NCI-H1417 treated with DMSO at 0.1 percent for 48 hours (cell line): ENCODE measurements at places on chromosomes 2 and 18.

- DNase-seq = no peak
These were observed 33.9 kb upstream of the GLS start for GRCh38 chr2:190846746-190847145.

DNA sequence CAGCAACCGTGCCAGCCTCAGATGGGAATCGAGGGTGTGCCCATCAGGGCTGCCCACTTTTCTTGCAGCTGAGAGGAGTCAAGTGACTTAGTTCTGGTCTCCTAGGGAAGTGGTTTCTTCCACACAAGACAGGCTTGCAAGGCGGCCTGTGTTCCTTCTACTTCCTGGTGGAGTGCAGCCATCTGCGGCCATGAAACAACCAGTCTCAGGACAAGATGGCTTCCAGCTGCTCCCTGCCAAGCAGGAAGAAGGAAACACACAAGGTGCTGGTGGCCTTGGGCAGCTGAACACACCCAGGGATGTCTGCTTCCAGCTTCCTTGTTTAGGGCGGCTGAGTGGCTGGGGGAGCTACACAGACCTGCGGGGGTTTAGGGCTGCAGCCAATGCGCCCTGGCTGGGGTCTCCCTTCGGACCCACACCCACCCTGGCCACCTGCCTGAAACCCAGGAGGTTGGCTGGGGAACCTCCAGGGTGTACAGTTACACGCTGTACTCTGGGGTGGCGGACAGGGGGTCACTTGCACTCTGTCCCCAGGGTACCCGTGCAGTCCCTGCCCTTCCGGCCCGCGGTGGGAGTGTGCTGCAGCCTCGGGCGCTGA, 34.7 kb downstream of the PTPN18 start:
- DNase-seq = no peak

DNA sequence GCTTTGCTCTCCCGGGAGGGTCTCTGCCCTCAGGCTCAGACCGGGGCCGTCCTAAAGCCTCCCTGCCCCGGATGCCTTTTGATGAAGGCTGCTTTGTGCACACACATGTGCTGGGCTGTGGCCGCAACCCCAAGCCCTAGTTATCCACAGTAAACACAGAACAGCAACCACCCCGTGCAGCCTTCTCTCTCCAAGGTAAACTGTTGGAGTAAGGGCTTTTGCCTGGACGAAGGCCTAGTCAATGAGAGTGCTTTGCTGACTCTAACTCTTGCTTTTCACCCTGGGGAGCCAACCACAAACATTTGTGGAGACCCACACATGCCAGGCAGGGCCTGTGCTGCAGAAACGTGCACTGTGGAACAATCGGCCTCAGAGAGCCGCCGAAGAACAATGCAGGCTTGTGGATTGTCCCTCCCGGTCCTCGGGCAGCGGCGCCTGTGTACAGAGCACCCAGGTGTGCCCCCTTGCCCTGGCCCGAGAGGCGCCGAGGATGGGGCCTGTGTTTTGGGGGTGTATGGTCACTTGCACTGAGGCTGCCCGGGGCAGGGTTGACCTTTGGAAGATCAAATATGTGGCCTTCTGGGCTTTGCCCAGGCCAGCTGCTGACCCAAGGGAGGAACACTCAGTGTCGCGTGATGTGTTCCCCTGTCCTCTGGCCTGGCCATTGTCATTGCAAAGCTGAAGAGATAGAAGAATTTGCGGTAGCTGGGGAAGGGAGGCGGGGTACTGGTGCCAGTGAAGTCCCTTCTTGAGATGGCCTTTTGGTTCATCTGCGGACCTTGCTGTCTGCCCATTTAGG, 37.0 kb downstream of the CTIF start:
- DNase-seq = no peak

DNA sequence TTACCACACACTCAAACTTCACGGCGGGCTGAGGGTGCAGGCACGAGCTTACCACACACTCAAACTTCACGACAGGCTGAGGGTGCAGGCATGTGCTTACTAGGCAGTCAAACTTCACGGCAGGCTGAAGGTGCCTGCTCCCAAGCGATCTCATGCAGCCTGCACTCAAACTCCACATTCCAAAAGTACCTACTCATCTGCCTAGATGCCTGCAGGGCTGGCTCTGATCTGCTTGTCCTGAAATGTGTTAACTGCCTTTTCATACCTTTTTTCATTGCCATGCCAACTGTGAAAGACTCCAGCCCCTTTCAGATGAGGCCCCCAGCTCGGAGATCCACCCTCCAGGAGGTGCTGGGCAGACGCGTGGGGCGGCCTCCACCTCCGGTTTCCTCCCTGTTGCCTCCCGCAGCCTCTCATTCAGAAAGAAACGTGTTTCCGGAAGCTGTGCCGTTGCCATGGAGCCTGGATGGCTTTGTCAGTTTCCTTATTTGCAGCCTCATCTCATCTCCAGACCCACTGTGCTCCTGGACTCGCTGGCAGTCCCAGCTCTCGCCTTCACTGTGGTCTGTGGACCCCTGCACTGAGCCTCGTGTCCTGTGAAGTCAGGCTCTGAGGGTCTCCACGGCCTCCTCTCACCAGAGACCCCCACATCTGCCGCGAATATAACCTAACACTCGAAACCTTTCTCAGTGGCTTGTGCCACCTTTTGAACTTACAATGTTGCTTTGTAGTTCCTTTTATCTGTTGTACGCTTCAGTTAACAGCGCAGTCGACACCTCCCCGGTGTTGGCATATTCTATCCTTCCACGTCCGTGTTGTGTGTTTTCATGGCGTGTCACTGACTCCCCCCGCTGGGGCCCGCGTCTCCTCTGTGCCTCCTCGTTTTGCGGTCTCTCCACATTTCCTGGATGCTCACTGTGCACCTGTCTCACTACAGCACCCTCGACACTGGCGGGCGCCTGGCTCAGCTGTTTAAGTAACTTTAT, 106.1 kb upstream of the ALKAL2 start:
- DNase-seq = peak; percentile 49

GRCh38 chr2:241417626-241418025, 61.5 kb downstream of the FARP2 start:
- peak; percentile 57 for DNase-seq

GRCh38 chr18:30271716-30272115, 770.8 kb downstream of the DSC3 start:
- no peak for DNase-seq

DNA sequence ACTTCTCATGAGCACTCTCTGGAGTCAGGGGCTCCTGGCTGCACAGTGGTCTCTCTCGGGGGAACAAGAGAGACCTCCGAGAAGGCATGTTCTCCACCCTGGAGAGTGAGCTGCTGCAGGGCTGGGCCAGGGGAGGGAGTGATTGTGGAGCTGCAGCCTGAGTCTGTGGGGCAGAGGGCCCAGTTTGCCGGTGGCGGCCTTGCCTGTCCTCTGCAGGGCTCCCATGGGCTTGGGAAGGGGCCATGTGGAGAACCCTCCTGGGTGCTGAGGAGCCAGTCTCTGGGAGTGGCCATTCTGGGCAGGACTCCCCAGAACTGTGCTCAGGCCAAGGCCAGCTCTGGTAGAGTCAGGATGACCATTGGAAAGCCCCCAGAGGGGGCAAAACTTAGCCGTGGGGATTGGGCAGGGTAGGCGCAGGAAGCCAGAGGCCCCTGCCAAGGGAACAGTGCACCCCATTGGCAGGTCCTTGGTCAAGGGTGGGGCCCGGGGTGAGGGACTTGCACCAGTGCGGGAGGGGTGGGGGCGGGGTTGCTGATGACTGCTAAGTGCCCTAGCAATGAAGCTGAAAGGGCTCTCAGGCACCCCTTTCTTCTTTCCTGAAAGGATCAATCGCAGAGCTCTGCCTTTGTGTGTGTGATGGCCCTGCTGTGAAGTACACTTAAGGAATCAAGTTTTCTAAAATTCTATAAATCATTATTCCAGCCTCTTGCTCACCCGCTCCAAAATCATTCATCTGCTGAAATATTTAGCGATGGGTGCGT, 69.7 kb upstream of the BOD1L2 start:
- no peak for DNase-seq

- no peak for DNase-seq
These were observed 135.7 kb downstream of the ARHGAP28 start for GRCh38 chr18:6865251-6865650.

DNA sequence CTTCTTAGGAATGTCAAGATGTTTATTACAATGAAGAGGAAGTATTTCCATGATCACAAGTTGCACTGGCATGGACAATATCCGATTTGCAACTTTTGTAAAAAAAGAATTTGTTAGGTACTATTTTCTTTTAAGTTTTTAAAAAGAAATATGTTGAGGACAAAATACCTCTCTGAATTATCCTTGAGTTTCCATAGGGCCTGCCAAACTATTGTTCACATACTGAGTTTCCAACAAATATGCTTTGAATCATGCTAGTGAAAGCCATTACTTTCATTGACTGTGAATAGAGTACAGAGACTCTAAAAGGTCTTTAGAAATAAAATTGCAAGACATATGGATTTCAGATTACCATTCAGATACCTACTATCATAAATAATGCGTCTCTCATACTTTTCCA, 566.1 kb downstream of the TMEM182 start:
- no peak for DNase-seq

DNA sequence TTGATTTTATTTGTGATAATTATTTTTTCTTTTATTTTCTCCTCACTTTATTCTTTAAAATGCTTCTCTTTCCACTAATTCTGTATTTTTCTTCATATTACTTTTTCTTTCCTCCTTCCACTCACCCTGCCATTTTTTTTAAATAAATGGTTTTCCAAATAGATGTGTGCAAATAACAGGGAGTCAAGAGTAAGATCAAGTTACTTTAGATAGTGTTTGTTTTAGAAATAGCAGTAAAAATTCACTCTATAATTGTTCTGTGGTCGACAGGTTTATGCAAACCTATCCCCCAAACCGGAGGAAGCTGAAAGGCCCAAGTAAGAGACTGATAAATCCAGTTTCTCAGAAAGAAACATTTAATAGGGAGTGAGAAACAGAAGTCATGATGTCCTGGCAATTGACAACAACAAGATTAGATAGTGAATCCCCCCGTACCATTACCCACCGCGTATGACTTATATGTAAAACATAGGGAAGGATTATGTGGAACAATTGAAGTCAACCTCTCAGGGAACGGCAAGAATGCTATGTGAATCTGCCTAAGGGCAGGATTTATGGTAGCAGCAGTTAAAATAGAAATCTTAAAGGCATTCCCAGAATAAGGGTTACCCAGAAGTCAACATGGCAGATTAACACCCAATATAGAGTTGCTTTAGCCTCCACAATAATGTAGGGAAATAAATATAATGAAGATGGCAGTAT, 75.5 kb downstream of the KYNU start:
- no peak for DNase-seq

DNA sequence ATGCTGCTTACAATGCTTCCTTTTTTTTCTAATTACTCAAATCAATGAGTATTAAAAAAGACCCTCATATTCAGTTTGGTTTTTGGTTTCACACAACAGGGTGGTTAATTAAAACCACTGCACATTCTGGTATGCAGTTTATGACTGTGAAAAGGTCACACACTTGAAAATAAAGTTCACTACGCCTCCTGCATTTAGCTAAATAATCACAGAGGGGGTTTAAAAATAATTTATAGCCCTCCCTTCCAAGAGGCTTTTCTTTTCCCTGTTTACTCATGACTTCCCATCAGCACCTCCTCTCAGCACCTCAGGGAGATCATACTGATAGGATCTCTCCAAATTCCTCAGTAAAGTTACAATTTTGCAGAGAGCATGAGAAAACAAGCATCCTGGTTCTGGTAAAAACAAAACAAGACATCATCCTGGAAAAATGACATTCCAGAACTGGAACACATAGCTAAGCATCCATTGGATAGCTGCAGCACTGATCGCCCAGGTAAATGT, 129.5 kb upstream of the TMEM200C start:
- DNase-seq = no peak

DNA sequence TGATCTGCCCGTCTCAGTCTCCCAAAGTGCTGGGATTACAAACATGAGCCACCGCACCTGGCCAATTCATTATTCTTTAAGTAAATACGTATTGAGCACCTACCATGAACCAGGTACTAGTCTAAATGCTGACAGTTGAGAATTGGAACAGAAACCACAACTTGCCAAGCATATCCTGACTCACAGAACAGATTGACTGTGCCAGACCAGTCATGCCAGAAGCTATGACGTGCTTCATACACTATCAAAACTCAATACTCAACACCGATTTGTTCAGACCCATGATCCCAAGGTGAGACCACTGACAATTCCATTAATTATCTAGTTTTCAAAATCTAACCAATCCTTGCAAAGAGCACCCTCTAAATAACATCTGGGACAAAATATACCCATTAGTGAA, 148.6 kb downstream of the B3GNT2 start:
- DNase-seq = no peak

DNA sequence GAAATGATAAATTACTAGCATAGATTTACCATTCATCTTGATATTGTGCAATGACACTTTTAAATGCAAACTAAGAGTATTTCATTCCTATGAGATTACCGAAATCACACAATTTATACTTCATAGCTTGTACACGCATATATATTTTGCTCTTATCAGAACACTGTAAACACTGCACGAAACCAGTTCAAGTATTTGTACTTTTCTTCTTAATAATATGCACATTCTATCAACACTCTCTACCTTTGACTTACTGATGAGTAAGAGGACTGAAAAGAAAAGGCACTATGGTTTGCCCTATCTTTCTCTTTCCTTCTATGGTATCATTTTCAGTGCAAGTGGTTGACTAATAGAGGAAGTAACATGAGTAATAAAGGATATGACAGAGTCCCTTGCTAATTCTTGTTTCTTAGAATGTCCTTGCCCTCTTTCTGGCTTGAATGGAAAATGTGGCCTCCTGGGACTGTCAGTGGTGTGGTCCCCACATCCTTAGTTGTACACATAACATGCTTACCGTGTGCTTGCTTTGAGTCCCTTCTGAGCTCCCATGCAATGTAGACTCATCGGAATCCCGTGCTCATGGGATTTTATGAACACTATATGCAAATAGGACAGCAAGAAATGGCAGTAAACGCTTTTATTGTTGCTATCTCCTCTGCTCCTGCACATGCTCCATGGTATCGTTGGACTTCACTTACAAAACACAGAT, 363.5 kb upstream of the TNP1 start:
- no peak for DNase-seq

GRCh38 chr2:182713601-182714000, 2.5 kb upstream of the DNAJC10 start:
- DNase-seq = no peak

GRCh38 chr2:121130301-121130850, 154.6 kb downstream of the TFCP2L1 start:
- no peak for DNase-seq

DNA sequence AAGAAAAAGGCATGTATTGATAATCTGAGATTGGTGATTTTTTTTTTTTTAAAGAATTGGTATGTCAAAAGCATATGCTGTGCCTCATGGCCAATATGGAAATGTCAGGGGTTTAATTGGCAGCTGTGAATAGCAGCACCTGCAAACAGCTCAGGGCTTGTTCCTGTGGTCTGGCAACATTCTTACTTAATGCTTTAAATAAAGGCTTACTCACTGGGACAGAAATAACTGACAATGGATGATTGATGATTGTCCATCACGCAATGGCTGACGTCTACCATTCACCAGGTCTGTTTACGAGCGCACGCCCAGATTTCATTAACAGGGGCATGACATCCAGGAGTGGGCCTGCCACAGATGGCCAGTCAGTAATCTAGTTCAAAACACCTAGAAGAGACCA, 66.7 kb downstream of the ETAA1 start:
- DNase-seq = peak; percentile 91
